ENCODE measurements at places on chromosomes 3 and 15.

GRCh38 chr15:80925597-80926059, 64.0 kb downstream of the MESD start:
- DNase-seq = no peak

GRCh38 chr3:13008155-13008995, 64.9 kb downstream of the IQSEC1 start:
- no peak for DNase-seq

DNA sequence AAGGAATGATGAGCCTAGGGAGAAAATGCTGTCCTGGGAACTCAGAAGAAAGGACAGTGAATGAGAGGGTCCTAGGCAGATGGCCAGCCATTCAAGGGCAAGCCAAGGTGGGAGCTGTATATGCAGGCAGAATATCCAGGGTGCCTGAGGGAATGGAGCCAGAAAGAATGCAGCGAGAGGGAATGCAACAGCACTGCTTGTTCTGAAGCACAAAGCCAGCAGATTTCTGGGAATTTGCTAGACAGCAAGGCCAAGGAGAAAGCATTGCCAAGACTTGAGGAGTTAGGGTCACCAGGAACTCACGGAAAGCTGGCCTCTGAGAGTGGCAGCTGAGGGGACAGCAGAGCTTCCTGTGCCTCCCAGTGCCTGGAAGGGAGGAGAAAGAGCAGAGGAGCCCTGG, 200.6 kb downstream of the MYRIP start:
- no peak for DNase-seq

DNA sequence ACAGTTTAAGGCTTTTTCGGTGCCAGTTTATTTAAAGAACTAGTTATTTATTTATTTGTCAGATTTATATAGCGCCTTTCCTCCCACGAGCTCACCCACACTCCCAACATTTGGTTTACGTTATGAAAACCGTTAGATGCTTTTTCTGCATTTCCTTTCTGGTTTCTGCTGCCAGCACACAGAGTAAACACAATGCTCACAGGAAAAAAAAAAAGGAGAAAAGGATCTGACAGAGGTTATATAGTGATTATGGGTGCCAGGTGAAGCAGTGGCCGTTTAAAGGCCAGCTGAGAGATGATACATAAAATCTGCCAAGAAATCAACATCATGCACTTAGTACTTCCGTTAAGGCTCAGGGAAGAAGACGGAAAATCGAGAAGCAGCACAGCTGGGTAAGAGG, 37.9 kb downstream of the ETV5 start:
- no peak for DNase-seq

- no peak for DNase-seq
Measured at GRCh38 chr3:108030960-108031359, 59.9 kb downstream of the CD47 start.

- no peak for DNase-seq
Measured at GRCh38 chr3:148408667-148409066, 289.0 kb upstream of the AGTR1 start.

DNA sequence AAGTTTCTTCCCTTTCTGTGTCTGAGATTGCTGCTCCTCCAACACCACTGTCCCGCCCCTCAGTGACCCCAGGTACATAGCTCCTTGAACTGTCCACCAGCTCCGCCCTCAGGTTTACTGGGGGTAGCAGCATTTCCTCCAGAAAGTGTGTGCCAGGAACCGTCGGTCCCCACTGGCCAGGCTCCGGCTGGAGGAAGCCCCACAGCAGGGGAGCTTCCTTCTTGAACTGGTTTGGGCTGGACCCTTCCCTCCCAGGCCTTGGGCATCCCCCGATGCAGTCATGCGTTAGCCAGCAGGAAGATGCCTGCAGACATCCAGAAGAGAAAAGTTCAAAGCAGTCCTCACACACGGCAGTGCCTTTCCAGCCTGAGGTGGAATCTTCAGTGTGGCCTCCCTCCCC, 19.7 kb downstream of the PAK6 start:
- no peak for DNase-seq

GRCh38 chr3:29452934-29453283, 172.0 kb downstream of the RBMS3 start:
- no peak for DNase-seq

- no peak for DNase-seq
Measured at GRCh38 chr15:63370764-63371163, 10.9 kb downstream of the CA12 start.

DNA sequence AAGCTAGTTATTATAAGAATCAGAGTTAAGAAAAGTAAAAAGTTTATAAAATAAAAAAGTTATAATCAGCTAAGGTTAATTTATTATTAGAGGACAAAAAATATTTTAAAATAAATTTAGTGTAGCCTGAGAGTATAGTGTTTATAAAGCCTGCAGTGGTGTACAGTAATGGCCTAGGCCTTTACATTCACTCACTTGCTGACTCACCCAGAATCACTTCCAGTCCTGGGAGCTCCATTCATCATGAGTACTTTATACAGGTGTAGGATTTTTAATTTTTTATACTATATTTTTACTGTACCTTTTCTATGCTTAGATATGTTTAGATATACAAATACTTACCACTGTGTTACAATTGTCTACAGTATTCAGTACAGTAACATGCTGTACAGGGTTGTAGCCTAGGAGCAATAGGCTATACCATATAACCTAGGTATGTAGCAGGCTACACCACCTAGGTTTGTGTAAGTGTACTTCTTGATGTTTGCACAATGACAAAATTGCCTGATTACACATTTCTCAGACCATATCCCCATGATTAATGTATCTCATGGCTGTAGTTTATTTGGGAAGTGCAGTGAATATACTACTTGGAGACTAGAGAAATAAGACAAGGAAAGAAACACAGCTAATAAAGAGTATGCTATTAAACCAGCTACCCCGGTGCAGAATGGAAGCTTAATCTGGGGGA, 101.9 kb upstream of the GALNT15 start:
- no peak for DNase-seq

GRCh38 chr3:143220741-143221140, 101.2 kb downstream of the CHST2 start:
- no peak for DNase-seq

DNA sequence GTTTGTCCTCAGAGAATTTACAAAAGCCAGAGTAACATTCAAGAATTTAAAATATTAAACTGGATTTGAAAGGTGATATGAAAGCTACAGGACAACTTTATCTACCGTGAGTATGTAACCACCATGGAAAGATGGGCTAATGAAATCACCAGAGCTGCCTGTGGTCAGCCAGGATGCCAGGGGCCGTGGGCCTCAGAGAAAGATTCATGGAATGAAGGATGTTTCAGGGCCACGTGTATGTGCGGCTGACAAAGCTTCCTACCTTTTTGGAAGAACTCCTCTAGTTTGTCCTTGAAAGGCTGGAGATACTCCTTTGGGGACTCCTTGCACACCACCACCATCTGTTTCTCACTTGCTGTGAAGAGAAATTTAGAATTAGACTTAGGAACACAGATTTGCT, 138.9 kb downstream of the GREM1 start:
- no peak for DNase-seq

- no peak for DNase-seq
Measured at GRCh38 chr3:124248471-124249028, 256.6 kb upstream of the ROPN1 start.

DNA sequence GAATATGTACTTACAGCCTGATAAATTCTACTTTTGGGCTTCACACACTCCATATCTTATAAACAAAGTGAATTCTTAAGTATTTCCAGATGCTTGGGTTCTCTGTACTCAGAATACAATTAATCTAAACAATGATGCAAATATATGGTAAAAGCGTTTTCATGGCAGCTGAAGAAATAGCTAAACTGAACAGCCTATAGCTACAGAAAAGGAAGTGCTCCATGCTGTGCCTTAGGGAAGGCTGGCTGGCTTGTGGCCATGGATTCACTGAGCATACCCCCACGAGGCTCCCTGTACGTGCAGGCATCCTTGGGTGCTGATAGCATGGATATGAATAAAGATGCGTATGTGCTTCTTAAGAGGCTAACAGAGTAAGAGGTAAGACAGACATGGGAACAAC, 264.0 kb downstream of the KLF13 start:
- no peak for DNase-seq

GRCh38 chr3:118472586-118472985, 562.1 kb downstream of the IGSF11 start:
- DNase-seq = no peak

DNA sequence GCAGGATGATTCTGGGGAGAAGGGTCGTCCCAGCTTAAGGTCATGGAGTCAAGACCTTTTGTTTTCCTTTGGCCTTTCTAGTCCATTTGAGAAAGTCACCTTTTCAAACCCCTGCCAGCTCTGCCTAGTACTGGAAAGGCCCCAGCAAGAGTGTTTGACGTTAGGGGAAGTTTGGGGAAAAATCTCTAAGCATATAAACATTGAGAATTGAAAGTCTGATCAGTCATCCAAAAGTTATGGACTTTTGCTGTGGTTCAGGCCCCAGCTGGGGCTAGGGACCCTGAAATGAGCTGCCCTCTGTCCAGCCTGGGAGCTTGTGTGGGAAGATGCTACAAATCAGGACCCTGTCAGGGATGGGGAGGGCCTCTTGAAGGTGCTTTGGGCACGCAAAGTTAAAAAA, 21.6 kb downstream of the SLC6A6 start:
- DNase-seq = no peak

- DNase-seq = no peak
Measured at GRCh38 chr15:67097930-67098740, 32.7 kb downstream of the SMAD3 start.

GRCh38 chr15:83612898-83613635, 40.9 kb upstream of the ADAMTSL3 start:
- DNase-seq = no peak

- no peak for DNase-seq
Measured at GRCh38 chr3:49812916-49813496, 747 bp downstream of the UBA7 start.

GRCh38 chr15:86060674-86061073, 19.0 kb upstream of the AGBL1 start:
- DNase-seq = no peak

GRCh38 chr3:127545711-127546457, 44.6 kb downstream of the TPRA1 start:
- DNase-seq = no peak

- DNase-seq = no peak
Measured at GRCh38 chr3:105013657-105014056, 353.1 kb upstream of the ALCAM start.

DNA sequence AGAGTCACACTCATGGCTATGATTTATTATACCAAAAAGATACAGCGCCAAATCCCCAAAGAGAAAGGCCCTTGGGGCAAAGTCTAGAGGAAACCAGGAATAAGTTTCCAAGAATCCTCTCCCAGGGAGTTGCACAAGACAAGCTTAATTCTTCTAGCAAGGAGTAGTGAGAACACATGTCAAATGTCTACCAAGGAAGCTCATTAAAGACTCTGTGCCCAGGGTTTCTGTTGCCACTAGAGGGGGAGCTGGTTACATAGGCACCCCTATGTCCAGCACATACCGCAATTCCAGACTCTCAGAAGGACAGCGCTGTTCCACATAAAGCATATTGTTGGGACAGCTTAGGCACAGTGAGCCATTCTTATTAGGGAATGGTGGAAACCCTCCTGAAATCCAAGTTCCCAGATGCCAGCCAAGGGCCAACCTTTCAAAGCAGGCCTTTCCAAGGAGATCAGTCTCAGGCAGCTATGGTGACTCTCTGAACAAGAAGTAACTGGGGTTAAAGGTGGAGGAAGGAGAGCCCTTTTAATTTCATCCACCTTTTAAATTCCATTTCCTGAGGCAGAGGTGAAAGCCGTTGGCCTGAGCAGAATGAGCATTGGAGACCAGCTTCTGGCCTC, 194.2 kb downstream of the UACA start:
- no peak for DNase-seq

GRCh38 chr3:134073583-134073945, 43.8 kb upstream of the SLCO2A1 start:
- no peak for DNase-seq

GRCh38 chr3:120331076-120331475, 18.1 kb downstream of the LRRC58 start:
- no peak for DNase-seq

GRCh38 chr3:179961071-179961702, 75.5 kb downstream of the PEX5L start:
- no peak for DNase-seq

- DNase-seq = no peak
Measured at GRCh38 chr3:151002003-151002981, 29.8 kb upstream of the CLRN1 start.

DNA sequence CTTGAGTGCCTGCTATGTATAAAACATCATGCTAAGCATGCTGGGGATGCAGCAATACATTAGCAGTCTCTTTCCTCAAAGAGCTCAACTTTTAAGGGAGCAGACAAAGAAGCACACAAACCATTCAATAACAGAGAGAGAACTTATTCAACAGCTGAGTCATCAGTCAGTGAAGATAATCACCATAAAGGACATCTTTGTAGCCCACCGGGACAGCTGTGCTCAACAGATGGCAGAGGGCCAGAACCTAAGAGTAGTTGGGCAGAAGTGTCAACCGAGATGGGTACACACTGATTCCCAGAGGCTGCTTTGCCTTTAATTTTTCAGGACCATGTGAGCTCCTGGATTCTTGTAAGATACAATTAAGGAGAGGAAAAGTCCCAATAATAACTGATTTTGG, 4.2 kb upstream of the RAB8B start:
- no peak for DNase-seq

DNA sequence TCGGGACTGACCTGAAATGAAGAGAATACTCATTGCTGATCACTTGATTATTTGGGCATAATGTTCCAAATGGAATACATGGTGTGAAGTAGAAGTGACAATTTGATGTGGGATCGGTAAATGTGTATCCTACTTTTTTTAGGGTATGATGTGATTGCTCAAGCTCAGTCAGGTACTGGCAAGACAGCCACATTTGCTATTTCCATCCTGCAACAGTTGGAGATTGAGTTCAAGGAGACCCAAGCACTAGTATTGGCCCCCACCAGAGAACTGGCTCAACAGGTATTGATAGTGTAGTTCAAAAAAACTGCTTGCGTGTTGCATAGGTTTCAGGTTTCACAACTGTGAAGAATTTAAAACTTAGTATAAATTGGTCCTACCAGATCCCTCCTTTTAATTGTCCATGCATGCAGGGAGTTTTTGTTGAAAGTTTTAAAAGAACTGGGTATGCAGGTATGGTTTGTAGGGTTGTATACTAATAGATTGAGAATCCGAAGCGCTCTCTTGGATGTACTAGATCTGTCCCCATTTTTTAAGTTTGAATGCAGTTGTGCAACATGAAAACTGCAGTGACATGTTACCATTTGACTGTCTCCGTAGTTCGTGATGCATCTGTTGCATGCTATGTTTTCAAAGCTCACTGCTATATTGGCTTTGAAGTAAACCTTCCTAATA, 1.6 kb downstream of the EIF4A2 start:
- DNase-seq = no peak

GRCh38 chr3:127590282-127590592, 296 bp downstream of the TPRA1 start:
- no peak for DNase-seq

GRCh38 chr3:106121491-106122289, 252.9 kb upstream of the CBLB start:
- DNase-seq = no peak

DNA sequence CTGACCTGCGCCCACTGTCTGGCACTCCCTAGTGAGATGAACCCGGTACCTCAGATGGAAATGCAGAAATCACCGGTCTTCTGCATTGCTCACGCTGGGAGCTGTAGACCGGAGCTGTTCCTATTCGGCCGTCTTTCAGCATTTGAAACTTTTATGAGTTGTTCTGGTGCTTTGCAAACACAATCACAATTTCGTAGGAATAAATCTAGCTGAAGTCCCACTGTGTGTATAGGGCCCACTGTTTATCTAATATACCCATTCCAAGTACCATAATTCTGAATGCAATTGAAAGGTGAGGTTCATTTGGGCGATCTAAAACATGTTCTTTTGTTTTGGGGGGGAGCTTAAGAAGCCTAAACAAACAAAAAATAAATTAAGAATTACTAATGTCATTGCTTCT, 572.1 kb downstream of the FGF12 start:
- DNase-seq = no peak

GRCh38 chr3:158808697-158809096, 6.8 kb downstream of the MFSD1 start:
- DNase-seq = no peak
